Type B pancreatic cell (in vitro differentiated cells): ENCODE measurements at places on chromosomes 16 and 17. TPM values are rescaled to one million over a fixed set of nuclear protein-coding genes. Genes with fewer than 3 reads are reported as not detected.
A peak's percentile ranks its signal among the peaks of the same experiment; 100 is the strongest.

DNA sequence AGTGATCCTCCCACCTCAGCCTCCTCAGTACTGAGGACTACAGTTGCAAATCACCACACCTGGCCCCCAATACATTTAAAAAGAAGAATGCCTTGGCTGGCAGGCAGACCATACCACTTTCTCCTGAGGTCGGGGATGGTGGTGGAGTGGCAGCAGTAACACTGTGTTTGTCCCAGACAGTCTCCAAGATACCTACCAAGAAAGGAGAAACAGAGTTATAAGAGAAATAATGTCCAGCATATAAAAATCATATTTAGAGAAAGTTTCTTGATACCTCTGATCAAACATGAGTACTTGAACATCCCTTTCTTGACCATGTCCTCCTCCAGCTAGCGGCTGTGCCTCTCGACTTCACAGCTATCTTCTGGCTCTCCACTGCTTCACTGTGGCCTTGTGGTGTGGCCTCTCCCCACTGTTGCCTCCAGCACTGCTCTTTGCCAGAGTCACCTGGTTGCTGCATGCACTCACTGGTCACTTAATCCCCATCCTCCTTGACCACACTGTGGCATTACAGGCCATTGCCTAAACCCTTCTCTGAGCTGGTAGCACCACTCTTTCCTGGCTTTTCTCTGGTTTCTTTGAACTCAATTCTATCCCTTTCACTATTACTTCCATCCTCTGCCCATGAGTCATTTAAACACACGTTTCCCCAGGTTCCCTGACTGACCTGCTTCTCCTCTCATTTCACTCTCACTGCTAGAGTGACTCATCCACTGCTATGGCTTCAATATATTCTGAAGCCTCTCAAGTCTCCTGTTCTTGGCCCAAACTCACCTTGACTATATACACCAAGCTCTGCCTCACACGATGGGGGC is 45.2 kb downstream of the XPO6 start:
- H3K4me1 ChIP-seq: peaks cover 4% of the 10 kb centered on the region
- H3K27me3 ChIP-seq: no peaks in the 10 kb centered on the region
- H3K36me3 ChIP-seq: peaks cover 26% of the 10 kb centered on the region
- H3K4me3 ChIP-seq: no peak overlapping the region

GRCh38 chr17:80664217-80664790 is 119.7 kb downstream of the RPTOR start:
- no peaks in the 10 kb centered on the region for H3K27me3 ChIP-seq
- peak overlapping the region; percentile 24 for H3K4me3 ChIP-seq
- H3K27ac ChIP-seq: peak overlapping the region; percentile 40
- peaks cover 5% of the 10 kb centered on the region for H3K36me3 ChIP-seq
- no peak for DNase-seq

- no peak overlapping the region for H3K4me3 ChIP-seq
- no peak for DNase-seq
- H3K27ac ChIP-seq: no peak overlapping the region
- peaks cover 24% of the 10 kb centered on the region for H3K27me3 ChIP-seq
Measured at GRCh38 chr17:79168486-79169055, 93.9 kb downstream of the ENGASE start.

GRCh38 chr16:65384441-65384840 is 262.6 kb upstream of the CDH11 start:
- no peak overlapping the region for H3K27ac ChIP-seq
- no peak overlapping the region for H3K4me3 ChIP-seq
- H3K36me3 ChIP-seq: no peaks in the 10 kb centered on the region
- peaks cover 17% of the 10 kb centered on the region for H3K27me3 ChIP-seq

GRCh38 chr17:62587554-62587953 is 39.9 kb upstream of the MRC2 start:
- H3K4me3 ChIP-seq: no peak overlapping the region
- H3K36me3 ChIP-seq: peaks cover 36% of the 10 kb centered on the region
- no peaks in the 10 kb centered on the region for H3K27me3 ChIP-seq

GRCh38 chr17:29111816-29112499 is 68.2 kb downstream of the MYO18A start:
- no peak overlapping the region for H3K27ac ChIP-seq
- no peaks in the 10 kb centered on the region for H3K27me3 ChIP-seq
- no peaks in the 10 kb centered on the region for H3K36me3 ChIP-seq
- DNase-seq: peak; percentile 89
- H3K4me3 ChIP-seq: no peak overlapping the region

- H3K4me1 ChIP-seq: peaks cover 32% of the 10 kb centered on the region
- no peaks in the 10 kb centered on the region for H3K27me3 ChIP-seq
- no peak for DNase-seq
- peak overlapping the region; percentile 68 for H3K27ac ChIP-seq
Measured at GRCh38 chr17:28667870-28668269, 5.9 kb downstream of the SUPT6H start.

The ITGA2B gene
- total RNA-seq: 0.69 and 8.8 TPM in 2 replicates

The TUBB3 gene
- 62.0 and 91.4 TPM in 2 replicates for total RNA-seq

GRCh38 chr17:40938981-40939380 is 1.5 kb upstream of the KRT23 start:
- peak overlapping the region; percentile 99 for H3K27ac ChIP-seq
- DNase-seq: no peak
- H3K36me3 ChIP-seq: peaks cover 9% of the 10 kb centered on the region
- H3K27me3 ChIP-seq: peaks cover 4% of the 10 kb centered on the region
- H3K4me1 ChIP-seq: peaks cover 19% of the 10 kb centered on the region

- no peak for DNase-seq
- H3K27me3 ChIP-seq: peaks cover 3% of the 10 kb centered on the region
- no peak overlapping the region for H3K4me3 ChIP-seq
- no peaks in the 10 kb centered on the region for H3K36me3 ChIP-seq
- no peaks in the 10 kb centered on the region for H3K4me1 ChIP-seq
Measured at GRCh38 chr17:15247891-15248529, 17.1 kb downstream of the PMP22 start.

The SNAI3 gene
- total RNA-seq: 0.68 and 0.79 TPM in 2 replicates

The MRC2 gene
- 1.9 and 52.7 TPM in 2 replicates for total RNA-seq

The KRTAP4-5 gene
- total RNA-seq: not detected in 2 replicates

The OR1E2 gene
- not detected in 2 replicates for total RNA-seq

DNA sequence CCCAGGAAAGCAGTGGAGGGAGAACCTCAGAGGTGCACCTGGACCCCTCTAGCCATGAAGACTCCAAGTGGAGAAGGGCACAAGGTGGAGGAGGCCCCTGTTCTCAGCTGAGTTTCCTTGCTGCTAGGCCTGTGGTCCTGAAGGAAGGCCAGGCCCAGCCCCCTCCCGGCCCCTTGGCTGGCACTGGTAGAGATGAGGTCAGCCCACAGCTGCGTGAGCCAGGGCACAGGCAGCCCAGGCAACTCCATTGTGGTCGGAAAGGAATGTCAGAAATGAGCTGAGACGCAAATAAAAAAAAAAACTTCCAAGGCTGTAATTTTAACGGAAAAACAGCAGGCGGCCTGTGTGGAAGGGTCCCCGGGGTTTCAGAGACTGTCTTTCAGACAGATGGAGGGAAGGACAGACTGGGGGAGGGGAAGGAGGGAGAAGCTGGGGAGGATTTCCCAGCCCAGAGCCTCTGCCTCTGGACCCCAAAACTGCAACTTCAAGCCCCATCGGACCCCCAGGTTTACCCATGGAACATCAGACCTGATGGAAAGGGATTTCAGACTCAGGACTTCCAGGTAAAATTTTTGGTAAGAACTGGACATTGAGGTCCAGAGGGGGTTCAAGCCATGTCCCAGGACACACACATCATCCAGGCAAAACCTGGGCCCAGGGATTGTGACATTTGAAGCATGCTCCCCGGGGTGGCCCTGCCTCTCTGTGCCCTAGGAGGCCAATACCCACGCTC is 25.6 kb upstream of the MRPS23 start:
- peaks cover 13% of the 10 kb centered on the region for H3K36me3 ChIP-seq
- peak; percentile 81 for DNase-seq
- H3K4me3 ChIP-seq: peak overlapping the region; percentile 74

The PRR11 gene
- 17.2 and 43.9 TPM in 2 replicates for total RNA-seq

DNA sequence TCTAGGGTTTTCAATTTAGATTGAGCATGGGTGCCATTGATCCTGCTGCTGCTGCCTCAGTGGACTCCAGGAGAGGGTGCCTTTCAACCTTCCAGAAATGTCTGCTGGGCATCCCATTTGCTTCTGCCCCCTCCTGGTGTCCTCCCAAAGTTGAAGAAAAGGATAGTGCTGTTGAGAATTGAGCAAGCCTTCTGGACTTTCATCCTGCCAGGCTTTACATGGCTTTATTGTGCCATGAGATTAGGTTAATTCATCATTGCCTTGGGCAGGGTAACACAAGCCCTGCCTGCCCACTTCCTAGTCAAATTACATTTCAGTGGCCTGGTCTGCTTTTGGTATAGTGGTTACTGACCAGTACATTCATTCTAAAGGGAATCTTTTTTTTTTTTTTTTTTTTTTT is 17.9 kb upstream of the TANGO6 start:
- H3K27ac ChIP-seq: no peak overlapping the region
- H3K4me1 ChIP-seq: no peaks in the 10 kb centered on the region
- H3K36me3 ChIP-seq: peaks cover 28% of the 10 kb centered on the region
- H3K4me3 ChIP-seq: no peak overlapping the region
- no peak for DNase-seq

The TNK1 gene
- total RNA-seq: 6.6 and 11.5 TPM in 2 replicates

The ZFPM1 gene
- total RNA-seq: 24.0 and 26.7 TPM in 2 replicates

GRCh38 chr16:87178977-87179376 is 138.2 kb downstream of the C16orf95 start:
- no peaks in the 10 kb centered on the region for H3K36me3 ChIP-seq
- no peak overlapping the region for H3K27ac ChIP-seq
- DNase-seq: no peak
- H3K4me1 ChIP-seq: peaks cover 21% of the 10 kb centered on the region
- no peak overlapping the region for H3K4me3 ChIP-seq

The ARHGAP44 gene
- total RNA-seq: 10.9 and 17.5 TPM in 2 replicates

- H3K4me3 ChIP-seq: no peak overlapping the region
- no peaks in the 10 kb centered on the region for H3K4me1 ChIP-seq
- no peaks in the 10 kb centered on the region for H3K36me3 ChIP-seq
Measured at GRCh38 chr16:88714420-88715302, 8.4 kb downstream of the CTU2 start.

The STARD3 gene
- 52.0 and 62.0 TPM in 2 replicates for total RNA-seq

DNA sequence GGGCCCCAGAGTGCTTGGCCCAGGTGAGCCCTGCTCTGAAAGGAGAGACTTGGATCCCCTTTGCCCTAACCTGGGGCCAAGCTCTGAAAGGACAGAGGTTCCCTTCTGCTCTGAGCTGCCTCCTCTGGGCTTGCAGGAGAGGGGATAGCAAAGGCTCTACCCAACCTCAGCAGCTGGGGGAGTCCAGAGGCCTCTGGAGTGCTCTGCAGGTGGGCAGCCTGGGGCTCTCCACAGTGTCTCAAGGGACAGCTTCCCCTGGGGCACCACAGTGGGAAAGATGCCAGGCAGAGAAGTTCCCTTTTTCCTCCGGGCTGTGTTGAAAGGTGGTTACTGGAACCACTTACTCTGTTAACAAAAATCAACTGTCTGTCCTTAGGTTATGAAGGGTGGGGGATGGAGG is 48.2 kb upstream of the MGAT5B start:
- DNase-seq: no peak
- no peaks in the 10 kb centered on the region for H3K4me1 ChIP-seq
- H3K4me3 ChIP-seq: no peak overlapping the region
- H3K27ac ChIP-seq: no peak overlapping the region
- no peaks in the 10 kb centered on the region for H3K36me3 ChIP-seq

GRCh38 chr16:24713379-24713778 is 16.1 kb upstream of the TNRC6A start:
- H3K36me3 ChIP-seq: no peaks in the 10 kb centered on the region
- no peak overlapping the region for H3K4me3 ChIP-seq
- no peak for DNase-seq

- DNase-seq: no peak
- peaks cover 18% of the 10 kb centered on the region for H3K4me1 ChIP-seq
- no peak overlapping the region for H3K27ac ChIP-seq
- H3K36me3 ChIP-seq: peaks cover 12% of the 10 kb centered on the region
Measured at GRCh38 chr16:50593410-50594150, 45.4 kb downstream of the NKD1 start.

The SPPL2C gene
- total RNA-seq: not detected in 2 replicates

The OSGIN1 gene
- total RNA-seq: 4.0 and 15.5 TPM in 2 replicates

- H3K4me1 ChIP-seq: no peaks in the 10 kb centered on the region
- no peaks in the 10 kb centered on the region for H3K27me3 ChIP-seq
- no peak overlapping the region for H3K4me3 ChIP-seq
- no peaks in the 10 kb centered on the region for H3K36me3 ChIP-seq
Measured at GRCh38 chr16:81755915-81756614, 23.0 kb upstream of the PLCG2 start.

- DNase-seq: no peak
- no peak overlapping the region for H3K27ac ChIP-seq
- no peaks in the 10 kb centered on the region for H3K27me3 ChIP-seq
- H3K4me3 ChIP-seq: no peak overlapping the region
- no peaks in the 10 kb centered on the region for H3K36me3 ChIP-seq
Measured at GRCh38 chr16:29029168-29029994, 44.5 kb downstream of the LAT start.

DNA sequence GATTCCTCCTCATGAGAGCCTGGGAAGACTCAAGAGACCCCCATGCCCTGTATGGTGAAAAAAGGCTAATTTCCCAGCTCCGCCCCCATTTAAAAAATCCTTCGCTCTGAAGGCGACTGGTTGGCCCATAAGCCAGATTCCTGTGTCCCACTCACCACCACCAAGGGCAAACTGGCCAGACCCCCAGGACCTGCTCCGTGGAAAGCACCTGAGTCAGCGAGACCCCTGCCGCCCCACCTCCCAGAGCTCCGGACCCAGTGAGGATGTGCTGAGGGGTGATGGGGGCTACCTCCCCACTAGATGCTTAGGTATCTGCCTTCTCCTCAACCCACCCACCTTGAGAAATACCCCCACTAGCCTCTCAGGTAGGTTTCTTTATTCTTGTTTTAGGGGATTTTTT is 42.2 kb downstream of the RBFOX3 start:
- H3K27ac ChIP-seq: no peak overlapping the region
- H3K27me3 ChIP-seq: peaks cover 10% of the 10 kb centered on the region
- H3K36me3 ChIP-seq: no peaks in the 10 kb centered on the region
- H3K4me1 ChIP-seq: no peaks in the 10 kb centered on the region

The GPR179 gene
- total RNA-seq: 0.14 and 0.59 TPM in 2 replicates

DNA sequence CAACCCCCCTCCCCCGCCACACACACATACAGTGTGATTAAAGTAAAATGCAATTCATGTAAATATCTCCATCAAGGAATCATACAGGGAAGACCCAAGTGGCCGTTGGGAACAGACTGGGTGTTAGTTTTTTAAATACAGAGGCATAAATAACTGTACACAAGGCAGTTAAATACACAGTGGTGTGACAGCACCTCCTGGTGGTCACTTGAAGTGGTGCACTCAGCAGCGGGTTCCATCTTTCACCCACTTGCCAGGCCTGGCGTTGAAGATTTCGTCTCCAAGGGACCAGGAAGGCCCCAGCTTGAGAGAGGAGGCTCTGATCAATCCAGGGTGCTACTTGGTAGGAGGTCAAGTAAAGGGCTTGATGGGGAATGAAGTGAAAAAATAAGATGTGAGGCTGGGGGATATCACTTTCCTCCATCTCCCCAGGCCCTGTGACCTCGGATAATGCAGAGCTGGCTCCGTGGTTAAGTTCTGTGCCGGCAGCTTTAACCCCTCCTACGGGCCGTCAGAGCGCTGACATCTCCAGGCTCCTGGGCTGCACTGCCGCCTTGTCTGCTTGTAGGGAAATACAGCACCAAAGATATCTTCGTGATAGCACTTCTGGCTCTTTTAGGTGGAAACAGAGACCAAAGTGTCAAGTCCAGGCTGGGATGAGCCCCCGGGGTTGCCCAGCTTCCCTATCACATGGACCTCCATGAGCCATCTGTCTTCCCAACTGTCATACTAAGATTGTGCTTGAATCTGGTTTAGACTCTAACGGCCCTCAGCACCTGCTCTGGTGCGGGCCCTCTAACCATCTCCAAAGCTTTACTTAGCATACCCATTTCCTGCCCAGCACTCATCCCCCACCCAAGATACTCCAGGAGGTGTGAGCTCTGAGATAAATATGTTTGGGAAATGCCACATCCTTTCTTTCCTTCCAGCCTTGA is 20.7 kb downstream of the LGALS9 start:
- H3K4me1 ChIP-seq: peaks cover 3% of the 10 kb centered on the region
- H3K36me3 ChIP-seq: no peaks in the 10 kb centered on the region
- H3K4me3 ChIP-seq: no peak overlapping the region
- DNase-seq: no peak

The KIAA0513 gene
- 12.9 and 30.4 TPM in 2 replicates for total RNA-seq
